ENCODE measurements at places on chromosomes 13 and 19. TPM values are rescaled to one million over a fixed set of nuclear protein-coding genes. Genes with fewer than 3 reads are reported as not detected.
A peak's percentile ranks its signal among the peaks of the same experiment; 100 is the strongest.

DYRK1B gene
- total RNA-seq, result 54.2 TPM

CERS1 gene
- total RNA-seq, result not detected

ZNF844 gene
- total RNA-seq, result 36.2 TPM

SERTAD3 gene
- total RNA-seq, result 83.3 TPM

KIR3DL2 gene
- 89.0 TPM for total RNA-seq

MISP3 gene
- total RNA-seq, result 4.1 TPM

KL gene
- not detected for total RNA-seq

BEST2 gene
- not detected for total RNA-seq

GRCh38 chr13:40371531-40372125 is 294.8 kb downstream of the FOXO1 start:
- no peak for DNase-seq

DNA sequence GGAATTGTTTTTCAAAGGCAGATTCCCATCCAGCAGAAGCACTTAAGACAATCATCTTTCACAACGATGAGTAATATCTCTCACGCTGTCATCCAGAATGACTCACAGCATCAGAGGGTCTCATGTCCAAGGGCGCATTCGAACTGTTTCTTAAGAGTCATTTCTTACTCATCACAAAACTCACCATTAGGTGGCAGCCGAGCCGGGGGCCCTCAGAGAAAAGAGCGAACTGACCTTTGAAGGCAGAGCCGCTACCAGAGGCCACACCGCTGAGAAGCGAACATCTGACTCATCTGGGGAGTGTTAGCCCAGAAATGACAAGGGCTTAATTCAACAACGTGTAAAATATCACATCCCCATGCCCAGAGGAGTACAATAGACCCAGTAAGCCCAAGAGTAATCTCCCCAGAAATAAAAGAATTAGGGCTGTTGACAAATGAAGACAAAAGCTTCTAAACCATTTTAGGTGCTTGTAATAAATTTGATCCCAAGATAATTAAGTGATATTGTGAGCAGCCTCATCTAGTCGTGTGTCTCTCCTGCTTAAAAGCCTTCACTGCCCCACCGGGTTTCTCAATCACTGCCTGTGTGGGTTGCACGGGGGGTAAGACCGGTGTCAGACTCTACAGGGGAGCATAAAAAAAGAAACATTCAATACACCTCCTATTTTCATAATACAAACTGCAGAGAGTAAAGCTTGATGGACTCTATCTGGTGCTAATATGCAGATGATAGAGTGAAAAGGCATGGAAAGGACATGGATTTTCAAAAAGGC is 96.2 kb downstream of the CYSLTR2 start:
- DNase-seq, result no peak

- no peak for DNase-seq
Observed at GRCh38 chr13:72255908-72256307, 388.9 kb upstream of the DACH1 start.

DNA sequence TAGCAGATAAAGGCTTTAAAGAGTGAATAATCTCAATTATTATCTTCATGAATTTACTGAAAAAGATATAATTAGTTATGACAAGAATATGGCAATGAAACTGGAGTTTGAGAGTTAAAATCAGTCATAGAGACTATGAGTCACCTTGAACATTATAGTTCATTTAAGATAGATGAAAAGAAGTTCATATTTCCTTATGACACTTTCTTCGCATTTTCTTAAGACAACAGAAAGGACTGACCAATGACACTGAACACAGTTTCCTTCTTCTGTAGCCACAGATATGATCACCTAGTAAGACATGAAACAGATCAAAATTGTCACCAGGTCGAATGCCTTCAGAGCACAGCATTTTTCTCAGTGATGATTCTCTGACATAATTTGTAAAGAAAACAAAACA is 202.1 kb downstream of the KLF12 start:
- DNase-seq, result no peak

DNA sequence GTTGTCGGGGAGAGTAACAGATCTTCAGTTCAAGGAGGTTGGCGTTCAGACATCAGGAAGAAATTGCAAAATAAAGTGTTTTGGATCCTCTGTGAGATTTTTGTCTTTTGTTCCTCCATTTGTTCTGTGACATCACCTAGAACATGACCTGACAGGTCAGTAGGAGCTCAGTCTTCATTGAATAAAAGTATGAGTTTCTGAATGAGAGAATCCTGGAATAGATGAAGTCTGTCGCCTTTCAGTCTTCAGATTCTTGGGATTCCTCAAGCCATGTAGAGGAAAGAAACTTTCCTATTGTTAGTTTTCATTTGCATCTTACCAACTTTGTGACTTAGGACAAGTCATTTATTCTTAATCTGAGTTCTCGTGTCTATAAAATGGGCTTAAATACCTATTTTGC is 14.4 kb downstream of the ARHGAP35 start:
- DNase-seq, result no peak

DNA sequence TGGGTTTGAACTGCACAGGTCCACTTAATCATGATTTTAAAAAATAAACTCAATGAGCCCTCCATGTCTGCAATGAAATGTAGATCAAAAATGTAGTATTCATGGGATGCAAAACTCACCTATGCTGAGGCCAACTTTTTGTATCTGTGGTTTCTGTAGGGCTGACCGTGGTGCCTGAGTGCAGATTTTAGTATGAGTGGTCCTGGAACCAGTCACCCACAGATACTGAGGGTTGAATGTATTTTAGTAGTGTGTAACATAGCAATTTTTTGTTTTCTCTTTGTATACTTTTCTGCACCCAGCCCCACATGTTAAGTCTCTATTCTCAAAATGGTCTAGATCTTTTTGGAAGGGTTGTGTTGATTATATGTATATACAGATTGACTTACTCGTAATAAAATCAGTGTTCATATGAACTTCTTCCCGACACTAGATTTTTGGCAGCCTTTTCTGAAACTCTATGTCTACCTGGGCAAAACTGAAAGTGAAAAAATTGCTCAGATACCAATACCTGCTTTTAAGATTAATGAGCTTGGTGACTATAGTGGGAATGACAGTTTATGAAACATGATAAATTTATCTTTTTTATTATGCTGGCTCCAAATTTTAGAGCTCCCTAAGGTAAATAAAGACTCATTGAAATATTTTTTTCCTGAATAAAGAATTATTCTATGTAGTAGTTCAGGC is 51.6 kb downstream of the DNAJC15 start:
- DNase-seq, result no peak

- no peak for DNase-seq
Observed at GRCh38 chr13:48222358-48223301, 10.4 kb upstream of the ITM2B start.

DNA sequence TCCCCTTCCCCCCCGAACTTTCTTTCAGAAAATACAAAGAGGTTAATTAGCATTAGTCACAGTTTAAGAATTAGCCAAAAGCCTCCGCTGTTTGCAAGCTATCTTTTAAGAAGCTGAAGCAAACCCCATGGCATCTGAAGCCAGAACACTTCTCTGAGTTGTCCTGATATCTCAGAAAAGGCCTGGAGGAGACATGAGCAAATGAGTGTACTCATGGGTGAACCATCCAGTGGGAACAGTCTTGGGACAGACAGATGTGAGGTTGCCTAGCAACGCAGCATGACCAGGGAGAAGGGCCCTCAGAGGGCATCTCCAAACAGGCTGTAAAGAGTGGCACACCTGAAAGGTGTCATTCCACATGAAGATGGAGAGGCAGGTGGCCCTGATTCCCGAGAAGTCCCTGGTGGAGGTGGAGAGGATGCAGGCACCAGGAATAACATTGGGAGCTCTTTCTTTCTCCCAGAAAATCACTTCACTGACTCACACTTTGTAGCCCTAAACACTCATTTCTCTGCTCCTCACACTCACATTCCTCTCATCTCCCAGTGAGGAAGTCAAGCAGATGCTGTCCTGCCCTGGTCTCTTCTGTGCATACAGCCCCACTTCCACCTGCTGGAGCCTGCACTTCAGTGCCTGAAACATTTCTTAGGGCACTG is 87.0 kb upstream of the TSHZ3 start:
- DNase-seq, result no peak

- no peak for DNase-seq
Observed at GRCh38 chr13:93169980-93170379, 56.6 kb upstream of the GPC6 start.

DNA sequence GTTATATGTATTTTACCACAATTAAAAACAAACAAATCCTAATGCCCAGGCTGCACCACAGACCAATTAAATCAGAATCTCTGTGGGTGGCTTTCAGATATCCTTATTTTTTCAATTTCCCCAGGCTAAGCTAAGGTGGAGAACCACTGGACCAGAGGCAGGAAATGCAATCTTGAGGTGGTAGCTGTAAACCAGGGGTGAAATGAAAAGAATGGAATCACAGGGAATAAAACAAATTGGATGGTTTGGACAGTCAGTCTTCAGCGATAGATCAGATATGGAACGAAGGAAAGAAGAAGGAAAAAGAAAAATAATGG is 215.4 kb downstream of the KCNRG start:
- no peak for DNase-seq

- DNase-seq, result no peak
Observed at GRCh38 chr19:3712663-3713611, 4.8 kb downstream of the TJP3 start.

DNA sequence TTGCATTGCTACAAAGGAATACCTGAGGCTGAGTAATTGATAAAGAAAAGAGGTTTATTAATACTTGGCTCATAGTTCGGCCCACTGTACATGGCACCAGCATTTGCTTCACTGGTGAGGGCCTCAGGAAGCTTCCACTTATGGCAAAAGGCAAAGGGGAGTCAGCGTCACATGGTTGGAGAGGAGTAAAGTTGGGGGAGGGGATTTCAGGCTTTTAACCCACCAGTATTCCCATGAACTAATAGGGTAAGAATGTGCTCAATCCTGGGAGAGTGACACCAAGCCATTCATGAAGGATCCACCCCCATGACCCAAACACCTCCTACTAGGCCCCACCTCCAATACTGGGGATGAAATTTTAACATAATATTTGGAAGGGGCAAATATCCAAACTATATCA is 82.5 kb upstream of the MYCBP2 start:
- DNase-seq, result no peak

GRCh38 chr19:56507446-56508289 is at the start of gene ZNF471:
Gene ZNF471, plus strand, starts transcription at chr19:56507855. Its CDS starts 3,717 bp downstream, at chr19:56511572.
- peak; percentile 75 for DNase-seq

DNA sequence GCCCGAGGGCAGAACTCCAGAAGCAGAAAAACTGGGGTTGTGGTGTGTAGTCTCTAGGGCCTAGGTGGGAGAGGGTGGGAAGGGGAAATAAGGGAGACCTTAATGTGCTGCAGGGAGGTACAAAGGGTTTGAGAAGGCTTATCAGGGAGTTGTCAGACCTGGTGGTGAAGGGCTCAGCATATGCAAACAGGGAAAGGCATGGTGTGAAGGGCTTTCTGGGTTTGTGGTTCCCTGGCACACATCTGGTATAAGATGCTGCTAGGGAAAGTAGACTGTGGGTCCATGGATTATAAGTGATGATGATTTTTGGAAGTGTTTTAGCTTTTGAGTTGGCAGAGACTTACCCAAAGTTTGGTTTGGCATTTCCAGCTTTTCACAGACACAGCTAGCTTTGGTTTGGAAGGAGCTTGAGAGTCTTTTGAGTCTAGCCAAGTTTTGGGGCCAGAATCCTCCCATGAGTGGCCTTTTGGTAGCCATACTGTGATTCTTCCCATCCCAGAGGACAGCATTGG is 2.2 kb downstream of the TRIM28 start:
- DNase-seq, result peak; percentile 25

GRCh38 chr13:43908156-43909126 is 28.7 kb downstream of the LACC1 start:
- DNase-seq, result no peak

DNA sequence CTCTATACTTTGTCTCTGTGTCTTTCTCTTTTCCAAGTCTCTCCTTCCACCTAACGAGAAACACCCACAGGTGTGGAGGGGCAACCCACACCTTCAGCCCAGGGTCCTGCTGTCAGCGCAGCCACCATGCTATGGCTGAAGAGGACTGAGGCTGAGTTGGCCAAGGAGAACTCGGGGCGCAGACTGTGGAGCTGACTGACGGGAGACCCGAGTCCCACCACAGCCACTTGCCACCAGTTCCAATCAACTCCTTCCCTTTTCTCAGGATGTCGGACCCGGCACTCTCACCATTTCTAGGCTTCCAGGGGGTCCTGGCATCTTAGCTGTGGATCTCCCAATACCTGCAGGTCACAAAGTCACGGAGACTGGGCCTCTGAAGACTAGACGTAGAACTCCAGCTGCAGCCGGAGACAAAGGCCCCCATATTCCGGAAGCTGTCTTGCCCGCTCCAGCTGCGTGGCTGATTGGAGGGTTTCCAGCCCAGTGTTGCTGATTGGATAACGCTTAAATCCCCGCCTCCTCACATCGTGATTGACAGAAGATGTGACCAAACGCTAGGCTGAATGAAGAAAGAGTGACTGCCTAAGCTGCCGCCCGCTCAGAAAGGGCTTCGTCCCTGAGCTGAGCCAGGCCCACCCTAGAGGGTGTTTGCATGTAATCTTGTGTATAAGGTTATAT is 63.6 kb downstream of the ZNF429 start:
- DNase-seq, result peak; percentile 96

GRCh38 chr13:101017123-101017872 is 342.7 kb upstream of the TMTC4 start:
- DNase-seq, result no peak

DNA sequence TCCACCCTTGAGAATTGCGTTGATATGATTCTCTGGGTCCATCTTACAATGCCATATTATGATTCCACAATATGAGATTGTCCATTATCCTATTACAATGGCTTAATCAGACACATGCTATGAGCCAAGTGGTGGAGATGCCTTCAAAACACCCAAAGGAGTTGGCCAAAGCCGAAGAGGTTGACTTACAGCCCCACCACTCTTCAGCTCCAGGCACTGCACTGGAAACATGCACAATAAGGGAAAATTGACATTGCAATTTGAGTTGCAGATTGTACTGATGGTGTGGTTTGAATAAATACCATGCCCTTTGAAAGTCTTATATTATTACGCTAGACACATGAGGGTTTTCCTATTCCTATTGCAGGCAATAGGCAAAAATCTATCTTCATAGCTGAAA is 75.4 kb upstream of the TNFSF11 start:
- DNase-seq, result no peak

GRCh38 chr19:29927944-29928625 is 14.0 kb upstream of the URI1 start:
- DNase-seq, result no peak

- no peak for DNase-seq
Observed at GRCh38 chr13:25683056-25683455, 311.3 kb downstream of the ATP8A2 start.
